Naive thymus-derived CD4-positive, alpha-beta T cell (primary cell): ENCODE measurements at places on chromosomes 2 and 18.

DNA sequence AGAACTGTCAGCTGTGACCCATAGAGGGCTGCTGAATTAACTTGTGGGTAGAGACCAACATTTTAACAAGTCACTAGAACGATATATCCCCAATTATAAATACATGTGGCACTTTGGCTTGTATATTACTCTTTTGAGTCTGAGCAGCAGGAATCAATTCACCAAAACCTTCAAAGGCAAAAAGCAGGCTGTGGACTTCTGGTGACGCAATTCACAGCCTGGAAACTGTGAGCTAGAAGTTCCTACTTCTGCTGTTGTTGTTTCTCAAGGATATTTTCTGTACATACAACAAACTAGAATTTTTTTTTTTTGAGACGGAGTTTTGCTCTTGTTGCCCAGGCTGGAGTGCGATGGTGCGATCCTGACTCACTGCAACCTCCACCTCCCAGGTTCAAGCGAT lies 37.3 kb downstream of the PTCD3 start:
- H3K27me3 ChIP-seq: no peaks in the 10 kb centered on the region
- H3K27ac ChIP-seq: no peak overlapping the region
- no peaks in the 10 kb centered on the region for H3K4me1 ChIP-seq
- H3K4me3 ChIP-seq: no peak overlapping the region
- DNase-seq: no peak
- peaks cover 89% of the 10 kb centered on the region for H3K36me3 ChIP-seq

GRCh38 chr2:28053597-28053996 lies 163.1 kb downstream of the BABAM2 start:
- H3K27me3 ChIP-seq: no peaks in the 10 kb centered on the region
- no peaks in the 10 kb centered on the region for H3K36me3 ChIP-seq
- no peak overlapping the region for H3K4me3 ChIP-seq
- DNase-seq: no peak
- no peak overlapping the region for H3K27ac ChIP-seq

- H3K27me3 ChIP-seq: no peaks in the 10 kb centered on the region
- no peak overlapping the region for H3K4me3 ChIP-seq
- no peaks in the 10 kb centered on the region for H3K4me1 ChIP-seq
- no peaks in the 10 kb centered on the region for H3K36me3 ChIP-seq
Observed at GRCh38 chr2:229081411-229081810, 189.7 kb downstream of the PID1 start.

- no peaks in the 10 kb centered on the region for H3K36me3 ChIP-seq
- no peaks in the 10 kb centered on the region for H3K27me3 ChIP-seq
- no peak for DNase-seq
Observed at GRCh38 chr2:62654423-62654791, 51.1 kb upstream of the EHBP1 start.

DNA sequence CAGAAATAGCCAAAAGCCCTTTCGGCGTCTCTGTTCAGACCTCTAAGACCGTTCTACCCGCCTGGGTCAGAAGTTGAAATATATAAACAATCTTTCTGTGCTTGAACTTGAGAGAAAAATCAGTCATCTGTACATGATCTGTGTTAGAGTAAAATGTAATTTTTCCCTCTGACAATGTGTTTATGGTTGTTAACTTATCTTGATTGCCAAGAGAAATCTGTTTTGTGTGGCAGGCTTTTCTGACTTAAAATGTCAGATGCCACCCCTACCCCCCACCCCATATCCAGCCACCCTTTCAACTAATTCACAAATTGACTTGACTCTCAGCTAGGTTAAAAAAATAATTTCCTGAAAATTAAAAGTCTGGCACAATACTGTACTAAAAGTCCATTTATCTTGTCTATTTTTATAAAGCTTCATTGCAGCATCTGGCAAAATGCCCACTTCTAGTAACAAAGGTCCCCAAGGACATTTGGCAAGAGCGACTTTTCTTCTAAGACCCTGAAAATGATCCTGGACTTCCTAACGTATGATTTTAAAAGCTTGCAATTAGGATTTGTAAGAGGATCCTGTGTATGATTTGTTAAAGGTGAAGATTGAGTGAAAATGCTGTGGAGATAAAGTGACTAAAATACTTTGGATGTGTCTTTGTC lies 304.2 kb downstream of the EPHA4 start:
- no peaks in the 10 kb centered on the region for H3K4me1 ChIP-seq
- no peak for DNase-seq
- no peaks in the 10 kb centered on the region for H3K27me3 ChIP-seq
- H3K27ac ChIP-seq: no peak overlapping the region

DNA sequence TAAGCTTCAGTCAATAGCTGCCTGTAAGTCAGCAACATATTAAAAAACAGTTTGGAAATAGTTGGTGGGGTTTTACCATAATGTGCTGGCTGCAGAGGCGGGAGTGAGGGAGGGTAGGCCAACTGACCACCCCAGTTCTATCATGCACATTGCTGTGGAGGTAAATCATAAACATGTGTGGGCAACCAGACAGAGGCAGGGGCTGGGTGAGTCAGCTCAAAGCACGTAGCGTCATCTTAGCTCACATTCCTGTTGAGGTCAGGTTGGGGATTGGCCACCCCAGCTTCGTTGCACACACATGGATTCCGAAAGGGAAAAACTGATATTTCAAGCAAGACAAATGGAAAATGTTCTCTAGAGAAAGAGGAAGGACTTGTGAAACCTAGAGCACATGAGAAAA lies 19.5 kb downstream of the GPR45 start:
- no peaks in the 10 kb centered on the region for H3K4me1 ChIP-seq
- H3K4me3 ChIP-seq: no peak overlapping the region
- H3K36me3 ChIP-seq: no peaks in the 10 kb centered on the region

DNA sequence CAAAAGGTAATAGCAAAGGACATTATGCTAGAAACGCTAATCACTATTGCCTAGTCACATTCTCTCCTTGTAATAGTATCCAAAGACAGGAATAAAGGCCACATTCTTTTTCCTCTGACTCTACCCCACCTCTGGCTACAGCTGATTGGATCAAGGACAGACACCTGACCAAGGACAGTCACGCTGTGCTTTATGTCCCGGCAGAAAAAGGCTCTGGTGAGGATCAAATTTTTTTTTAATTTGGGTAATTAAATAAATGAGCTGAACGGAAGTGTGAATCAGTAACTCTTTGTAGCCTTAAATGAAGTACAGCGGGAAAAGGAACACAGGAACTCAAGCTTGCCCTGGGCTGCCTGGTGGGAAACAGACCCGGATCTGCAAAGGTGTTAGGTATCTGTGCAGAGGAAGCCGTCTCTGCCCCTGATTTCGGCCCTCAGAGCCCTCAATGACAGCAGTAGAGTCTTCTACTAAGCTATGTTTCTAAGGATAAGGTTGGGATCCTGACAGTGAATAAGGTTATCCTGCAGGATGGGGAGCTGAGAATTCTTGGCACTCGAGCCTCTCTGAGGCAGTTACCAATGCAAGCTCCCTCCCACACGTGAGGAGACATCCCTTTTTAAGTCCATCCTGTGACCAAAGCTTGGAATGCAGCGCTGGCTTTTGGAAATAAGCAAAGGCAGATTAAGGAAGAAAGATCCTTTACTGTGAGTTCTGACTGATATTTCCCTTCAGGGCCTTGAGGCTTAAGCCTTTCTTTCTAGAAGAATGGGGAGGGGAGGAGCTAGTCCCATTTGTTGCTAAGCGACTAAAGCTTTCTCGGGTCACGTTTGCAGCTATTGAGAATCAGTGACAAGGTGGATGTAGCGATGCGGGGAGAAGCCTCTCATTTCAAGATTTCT lies 37.8 kb upstream of the IKZF2 start:
- H3K27me3 ChIP-seq: no peaks in the 10 kb centered on the region
- H3K36me3 ChIP-seq: no peaks in the 10 kb centered on the region
- DNase-seq: no peak
- no peak overlapping the region for H3K27ac ChIP-seq
- H3K4me1 ChIP-seq: no peaks in the 10 kb centered on the region

DNA sequence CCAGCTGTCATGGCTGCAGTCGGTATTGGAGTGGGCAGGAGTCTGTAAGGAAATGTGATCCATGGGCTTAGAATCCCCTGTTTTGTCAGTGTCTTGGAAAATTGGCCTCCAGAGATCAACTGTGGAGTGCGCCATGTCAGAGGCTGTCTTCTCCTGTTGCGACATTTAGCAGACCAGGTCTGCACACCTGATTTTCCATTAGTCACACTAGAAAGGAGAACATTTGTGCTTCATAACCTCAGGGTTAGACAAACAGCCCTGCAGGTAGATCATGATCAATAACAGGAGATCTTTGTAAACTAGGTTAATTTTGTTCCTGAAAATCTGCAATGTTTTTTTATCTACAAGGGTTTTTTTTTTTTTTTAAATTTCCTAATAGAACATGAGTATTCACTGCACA lies 28.0 kb downstream of the LDLRAD4 start:
- no peak overlapping the region for H3K27ac ChIP-seq
- H3K4me3 ChIP-seq: no peak overlapping the region
- no peaks in the 10 kb centered on the region for H3K36me3 ChIP-seq
- no peak for DNase-seq
- H3K4me1 ChIP-seq: no peaks in the 10 kb centered on the region

DNA sequence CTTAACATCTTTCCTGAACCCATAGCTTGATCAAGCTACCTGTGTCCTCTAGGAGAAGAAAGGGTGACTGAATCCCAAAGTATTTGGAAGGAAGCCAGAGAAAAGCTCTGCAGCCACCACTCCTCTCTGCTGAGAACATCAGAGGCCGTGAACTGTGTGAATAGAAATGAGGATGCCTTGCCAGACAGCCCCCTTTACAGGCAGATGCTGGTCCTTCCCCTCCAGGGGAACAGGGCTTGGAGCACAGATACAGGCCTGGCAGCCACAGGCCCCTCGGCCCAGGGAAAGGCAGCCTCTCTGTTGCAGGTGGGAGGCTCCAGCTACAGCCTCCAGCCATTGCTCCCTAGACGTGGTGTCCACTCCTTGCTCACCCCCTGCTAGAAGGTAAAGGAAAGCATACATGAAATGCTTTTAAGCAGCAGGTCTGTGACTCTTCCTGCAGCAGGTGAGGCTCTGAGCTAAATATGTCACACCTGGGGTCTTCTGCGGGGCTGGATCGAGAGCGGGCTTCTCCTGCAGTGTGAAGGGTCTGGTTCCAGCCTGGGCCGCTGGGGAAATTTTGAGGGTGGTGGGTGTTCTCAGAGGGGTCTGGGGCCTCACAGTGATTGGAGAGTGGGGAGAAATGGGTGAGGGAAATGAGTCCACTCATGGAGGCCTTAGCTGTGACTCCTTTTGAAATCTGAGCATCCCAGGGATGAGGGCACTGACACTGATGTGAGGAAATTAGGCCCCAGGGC lies 234.0 kb downstream of the KLHL29 start:
- H3K27me3 ChIP-seq: no peaks in the 10 kb centered on the region
- DNase-seq: no peak
- H3K4me3 ChIP-seq: no peak overlapping the region

GRCh38 chr18:55239740-55240139 lies 280.5 kb upstream of the CCDC68 start:
- H3K4me1 ChIP-seq: no peaks in the 10 kb centered on the region
- no peak overlapping the region for H3K4me3 ChIP-seq
- H3K27ac ChIP-seq: no peak overlapping the region
- H3K27me3 ChIP-seq: no peaks in the 10 kb centered on the region
- H3K36me3 ChIP-seq: no peaks in the 10 kb centered on the region
- no peak for DNase-seq

DNA sequence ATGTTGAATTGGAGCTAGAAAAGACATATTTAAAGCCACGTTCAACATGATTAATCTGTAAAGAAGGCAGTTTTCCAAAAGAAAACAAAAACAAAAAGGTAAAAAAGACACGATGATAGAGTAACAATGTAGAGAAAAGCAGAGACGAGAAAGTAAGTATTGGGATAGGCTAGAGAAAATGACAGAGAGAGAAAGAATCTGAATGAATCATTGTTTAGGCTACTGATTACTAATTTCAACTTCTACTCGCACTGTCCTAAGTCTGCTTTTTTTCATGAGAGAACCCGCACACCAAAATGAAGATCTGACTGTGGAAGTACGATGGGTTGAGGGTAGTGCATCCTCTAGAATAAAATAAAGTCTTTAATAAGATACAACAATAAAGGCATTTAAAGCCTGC lies 1599.2 kb upstream of the TMEFF2 start:
- no peaks in the 10 kb centered on the region for H3K4me1 ChIP-seq
- no peaks in the 10 kb centered on the region for H3K27me3 ChIP-seq
- H3K27ac ChIP-seq: no peak overlapping the region
- H3K36me3 ChIP-seq: no peaks in the 10 kb centered on the region

DNA sequence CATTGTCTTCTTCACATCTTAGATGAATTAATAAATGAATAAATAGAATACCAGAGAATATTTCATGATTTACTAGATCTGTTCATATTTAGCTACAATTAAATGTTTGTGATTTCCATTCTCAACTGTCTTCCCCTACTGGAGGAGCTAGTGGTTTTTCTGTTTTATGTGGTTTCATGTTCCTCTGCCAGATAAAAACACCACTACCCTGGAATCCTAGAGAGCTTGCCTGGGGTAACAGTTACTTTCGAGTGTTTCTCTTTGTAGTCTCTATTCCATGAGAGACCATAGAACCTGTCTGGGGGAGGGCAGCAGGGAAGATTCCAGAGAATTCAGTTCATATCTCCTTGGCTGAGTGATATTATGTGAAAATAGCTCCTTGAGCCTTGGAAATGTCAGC lies 349.2 kb downstream of the INSIG2 start:
- no peaks in the 10 kb centered on the region for H3K4me1 ChIP-seq
- no peaks in the 10 kb centered on the region for H3K27me3 ChIP-seq
- no peak overlapping the region for H3K27ac ChIP-seq
- no peaks in the 10 kb centered on the region for H3K36me3 ChIP-seq
- H3K4me3 ChIP-seq: no peak overlapping the region
- no peak for DNase-seq

DNA sequence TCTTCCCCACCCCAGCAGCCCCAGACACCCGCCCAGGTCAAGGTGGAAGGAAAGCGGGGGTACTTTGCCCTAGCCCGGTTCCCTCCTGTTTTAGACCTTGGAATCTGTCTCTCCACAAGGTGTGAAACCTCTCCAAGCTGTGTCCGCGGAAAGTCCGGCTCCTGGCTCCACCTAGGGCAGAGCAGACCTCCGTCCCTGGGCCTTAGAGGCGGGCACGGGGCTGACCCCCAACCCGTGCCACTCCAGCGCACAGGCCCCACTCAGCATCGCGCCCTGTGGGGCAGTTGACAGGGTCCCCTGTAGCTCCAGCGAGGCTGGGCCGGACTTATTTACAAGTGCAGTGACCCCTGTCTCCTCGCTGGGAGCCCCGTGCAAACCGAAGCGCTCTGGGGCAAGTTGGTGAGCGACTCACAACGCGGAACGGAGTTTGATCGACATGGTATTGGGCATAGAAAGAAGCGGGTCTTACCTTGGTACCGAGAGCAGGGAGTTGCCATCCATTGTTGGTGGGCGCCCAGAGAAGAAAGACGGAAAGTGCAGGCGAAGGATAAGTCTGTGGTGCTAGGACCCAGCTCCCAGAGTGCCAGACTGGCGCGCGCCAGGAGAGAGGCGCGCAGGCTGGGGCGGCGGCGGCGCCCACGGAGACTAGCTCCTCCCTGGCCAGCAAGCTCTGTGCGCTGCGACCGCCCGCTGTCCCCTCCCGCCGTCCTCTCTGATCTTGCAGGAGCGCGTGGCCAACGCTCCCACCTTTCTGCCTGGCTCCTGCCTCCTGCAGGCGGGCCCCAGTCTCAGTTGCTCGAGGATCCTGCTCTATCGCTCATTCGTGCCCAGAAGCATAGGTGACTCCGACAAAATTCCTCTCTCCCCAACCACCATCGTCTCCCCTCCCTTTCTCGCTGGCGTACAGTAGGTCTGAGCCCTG lies at the start of gene SPHKAP:
TSS of gene SPHKAP (minus strand) at position 590 of the 922 bp plus-strand sequence. CDS start at position 501, 89 bp downstream.
- no peaks in the 10 kb centered on the region for H3K27me3 ChIP-seq
- no peaks in the 10 kb centered on the region for H3K4me1 ChIP-seq
- H3K36me3 ChIP-seq: no peaks in the 10 kb centered on the region
- H3K4me3 ChIP-seq: no peak within 1 kb of the TSS
- H3K27ac ChIP-seq: no peak within 1 kb of the TSS
- no peak for DNase-seq
